ENCODE measurements at places on chromosomes 13 and 19.
A peak's percentile ranks its signal among the peaks of the same experiment; 100 is the strongest.

DNA sequence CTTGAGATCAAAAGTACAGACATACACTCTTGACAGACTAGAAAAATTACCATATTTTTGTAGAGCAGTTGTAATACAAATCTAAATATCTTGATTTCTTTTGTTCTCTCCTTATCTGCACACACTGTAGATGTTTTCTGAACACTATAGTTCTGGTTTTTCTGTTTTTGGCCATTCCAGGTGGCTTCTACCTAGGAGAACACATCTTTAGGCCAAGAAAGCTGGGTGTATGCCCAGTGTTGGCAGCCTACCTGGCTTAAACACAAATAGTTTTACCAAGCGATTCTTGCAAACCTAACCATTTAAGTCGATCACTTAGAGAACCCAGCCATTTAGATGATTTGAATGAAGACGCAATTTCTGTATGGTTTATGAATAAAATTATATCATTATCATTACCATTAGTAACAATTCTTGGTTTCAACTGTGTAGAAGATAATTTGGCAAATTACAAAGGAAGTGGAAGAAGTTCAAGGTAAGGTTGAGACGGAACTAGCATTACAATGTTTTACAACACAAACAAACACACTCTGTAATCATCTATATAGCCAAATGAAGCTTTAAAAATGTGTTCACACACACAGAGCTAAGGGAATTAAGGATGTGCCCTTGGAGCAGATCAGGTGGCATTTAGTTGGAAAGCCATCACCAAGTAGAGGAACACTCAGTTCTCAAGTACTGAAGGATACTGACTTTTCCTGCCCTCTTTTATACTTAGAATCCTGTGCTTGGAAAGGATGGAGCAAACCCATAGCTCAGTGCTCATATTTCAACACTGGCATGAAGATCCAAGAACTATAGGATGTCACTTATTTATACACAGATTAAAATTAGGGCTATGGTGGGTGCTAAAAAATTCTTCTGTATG lies 36.2 kb downstream of the ERCC5 start:
- ATAC-seq: no peak

DNA sequence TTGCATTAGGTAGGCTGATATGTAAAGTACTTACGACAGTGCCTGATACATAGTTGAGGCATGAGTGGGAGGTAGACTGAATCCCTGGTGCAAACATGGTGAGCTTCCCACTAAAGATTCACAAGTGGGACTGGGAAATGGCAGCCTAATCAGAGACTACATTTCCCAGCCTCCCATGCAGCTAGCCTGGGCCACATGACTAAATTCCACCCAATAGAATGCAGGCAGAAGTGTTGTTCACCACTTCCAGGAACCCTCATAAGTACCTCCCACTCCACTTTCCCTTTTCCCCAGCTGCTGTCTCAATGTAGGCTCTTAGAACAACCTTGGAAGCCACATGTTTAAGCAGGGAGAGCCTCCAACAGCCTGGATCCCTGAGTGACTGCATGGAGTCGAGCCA lies 104.9 kb downstream of the CACNA1A start:
- no peak for ATAC-seq

- peak; percentile 69 for ATAC-seq
Measured at GRCh38 chr13:85694992-85695391, 104.2 kb downstream of the SLITRK6 start.

- no peak for ATAC-seq
Measured at GRCh38 chr19:23969630-23970029, 54.9 kb downstream of the ZNF726 start.

- ATAC-seq: no peak
Measured at GRCh38 chr13:105426441-105426840, 1109.0 kb downstream of the EFNB2 start.

DNA sequence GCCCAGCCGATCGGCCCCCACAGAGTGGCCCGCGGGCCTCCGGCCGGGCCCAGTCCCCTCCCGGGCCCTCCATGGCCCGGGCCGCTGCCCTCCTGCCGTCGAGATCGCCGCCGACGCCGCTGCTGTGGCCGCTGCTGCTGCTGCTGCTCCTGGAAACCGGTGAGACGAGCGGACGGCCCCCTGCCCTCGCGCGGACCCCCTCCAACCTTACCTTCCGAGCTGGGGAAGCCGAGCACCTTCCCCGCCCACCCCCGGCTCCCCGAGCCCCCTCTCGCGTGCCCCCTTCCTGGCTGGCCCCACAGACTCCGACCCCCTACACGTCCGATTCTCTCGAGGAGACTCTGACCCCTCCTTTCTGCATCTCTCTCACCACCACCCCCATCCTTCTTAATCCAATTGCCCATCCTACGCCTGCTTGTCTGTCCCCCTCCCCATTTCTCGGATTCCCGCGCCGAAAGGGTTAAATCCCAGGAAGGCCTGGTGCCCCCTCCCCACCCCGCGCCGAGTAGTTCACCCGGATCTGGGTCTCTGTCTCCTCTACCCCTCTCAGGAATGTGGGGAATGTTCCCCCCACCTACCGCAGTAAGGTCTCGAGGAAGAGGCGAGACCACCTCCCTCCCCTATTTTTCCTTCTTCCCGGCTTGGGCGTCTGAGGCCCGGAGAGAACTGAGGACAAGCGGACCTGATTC lies 502 bp downstream of the NECTIN2 start:
- ATAC-seq: no peak

DNA sequence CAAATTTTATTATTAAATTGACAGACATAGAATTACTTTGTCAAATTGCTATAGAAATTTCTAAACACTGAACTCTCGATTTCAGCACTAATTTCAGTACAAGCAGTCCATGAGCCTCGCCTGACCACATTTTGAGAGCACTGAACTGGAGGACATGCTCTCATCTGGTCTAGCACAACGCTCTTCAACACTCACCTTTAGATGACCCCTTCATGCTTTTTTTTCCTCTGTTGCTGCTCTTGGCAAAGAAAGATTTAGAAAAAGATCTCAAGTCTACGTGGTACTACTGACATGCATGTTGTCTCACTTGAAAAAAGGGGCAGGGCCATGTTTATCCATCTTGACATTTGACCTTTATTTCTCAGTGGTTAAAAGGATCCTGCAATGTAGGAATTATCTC lies 981.5 kb downstream of the DIAPH3 start:
- no peak for ATAC-seq

- no peak for ATAC-seq
Measured at GRCh38 chr13:95714142-95714832, 37.3 kb downstream of the DNAJC3 start.

GRCh38 chr19:4284176-4284958 lies 5.3 kb downstream of the SHD start:
- peak; percentile 73 for ATAC-seq

DNA sequence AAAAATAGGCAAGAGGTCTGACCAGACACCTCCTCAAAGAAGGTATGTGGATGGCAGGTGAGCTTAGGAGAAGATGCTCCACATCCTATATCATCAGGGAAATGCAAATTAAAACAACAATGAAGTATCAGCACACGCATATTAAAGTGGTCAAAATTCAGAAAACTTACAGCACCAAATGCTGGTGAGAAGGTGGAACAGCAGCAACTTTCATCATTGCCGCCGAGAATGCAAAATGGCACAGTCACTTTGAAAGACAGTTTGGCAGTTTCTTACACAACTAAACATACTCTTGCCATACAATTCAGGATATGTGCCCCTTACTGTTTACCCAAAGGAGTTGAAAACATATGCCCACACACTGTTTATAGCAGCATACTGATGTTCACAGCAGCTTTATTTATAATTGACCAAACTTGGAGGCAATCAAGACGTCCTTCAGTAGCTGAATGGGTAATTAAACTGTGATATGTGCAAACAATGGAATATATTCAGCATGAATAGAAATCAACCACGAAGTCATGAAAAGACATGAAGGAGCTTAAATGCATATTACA lies 22.5 kb downstream of the OR10H4 start:
- no peak for ATAC-seq

DNA sequence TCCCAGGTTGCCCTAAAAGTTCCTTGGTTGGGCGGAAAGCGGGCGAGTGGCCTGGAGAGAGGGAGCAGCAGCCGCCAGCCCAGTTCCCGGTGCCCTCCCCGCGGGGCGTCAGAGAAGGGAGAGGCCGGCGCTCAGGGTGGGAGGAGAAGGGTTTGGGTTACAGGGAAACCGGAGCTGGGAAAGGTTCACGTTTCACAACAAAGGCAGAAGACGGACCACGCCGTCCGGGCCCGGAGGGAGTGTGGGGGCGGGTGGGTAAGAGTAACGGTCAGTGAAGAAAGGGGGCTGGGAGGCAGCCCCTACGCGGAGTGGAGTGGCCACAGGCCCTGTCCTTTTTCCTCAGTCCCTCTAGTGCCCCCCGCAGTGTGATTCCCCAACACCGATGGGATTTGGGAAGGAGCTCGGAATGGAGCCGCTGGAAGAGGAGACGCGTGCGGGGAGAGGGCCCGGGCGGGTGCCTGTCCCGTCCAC lies 1.6 kb downstream of the SIX5 start:
- ATAC-seq: peak; percentile 37

DNA sequence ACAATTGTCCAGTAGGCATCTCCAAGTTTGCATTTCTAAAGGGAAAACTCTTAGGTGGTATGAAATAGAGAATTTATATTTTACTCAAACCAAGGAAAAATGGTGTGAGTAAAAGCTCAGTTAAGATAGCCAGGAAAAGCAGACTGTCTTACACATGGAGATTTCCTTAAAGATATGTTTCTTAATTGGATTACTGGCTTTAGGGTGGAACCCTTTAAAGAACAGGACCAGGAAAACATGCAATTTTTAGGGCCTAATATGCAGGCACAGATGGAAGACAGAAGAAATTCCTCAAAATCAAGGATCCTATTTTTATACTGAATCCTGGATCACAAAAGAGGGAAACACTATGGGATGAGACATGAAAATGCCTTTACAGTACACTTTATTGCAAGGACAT lies 100.3 kb upstream of the PCDH17 start:
- no peak for ATAC-seq

DNA sequence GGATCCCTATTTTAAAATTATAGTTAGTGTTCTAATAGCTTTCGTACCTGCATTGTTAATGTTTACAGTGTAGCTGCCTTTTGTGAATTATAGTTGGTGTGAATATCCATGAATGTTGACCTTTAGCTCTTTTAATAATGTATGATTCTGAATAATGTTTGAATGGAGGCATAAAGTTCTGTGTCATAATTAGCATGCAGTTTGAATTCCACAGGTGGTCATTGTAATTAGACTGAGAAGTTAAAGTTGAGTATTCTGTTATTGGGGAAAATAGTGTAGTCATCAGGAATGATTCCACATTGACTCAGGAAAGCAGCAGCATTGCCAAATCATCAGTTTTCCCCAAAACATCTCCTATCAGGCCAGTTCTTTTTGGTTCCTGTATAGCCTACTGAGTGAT lies 12.1 kb downstream of the GPR18 start:
- no peak for ATAC-seq

- ATAC-seq: no peak
Measured at GRCh38 chr13:66803808-66804456, 426.2 kb downstream of the PCDH9 start.

GRCh38 chr19:47729468-47729798 lies 15.9 kb upstream of the NOP53 start:
- ATAC-seq: peak; percentile 86

GRCh38 chr19:12899891-12900518 lies 9.0 kb downstream of the GCDH start:
- ATAC-seq: no peak

GRCh38 chr13:36919171-36919832 lies 736 bp downstream of the SMAD9 start:
- ATAC-seq: peak; percentile 70

GRCh38 chr13:98819382-98820010 lies 67.0 kb upstream of the SLC15A1 start:
- no peak for ATAC-seq

DNA sequence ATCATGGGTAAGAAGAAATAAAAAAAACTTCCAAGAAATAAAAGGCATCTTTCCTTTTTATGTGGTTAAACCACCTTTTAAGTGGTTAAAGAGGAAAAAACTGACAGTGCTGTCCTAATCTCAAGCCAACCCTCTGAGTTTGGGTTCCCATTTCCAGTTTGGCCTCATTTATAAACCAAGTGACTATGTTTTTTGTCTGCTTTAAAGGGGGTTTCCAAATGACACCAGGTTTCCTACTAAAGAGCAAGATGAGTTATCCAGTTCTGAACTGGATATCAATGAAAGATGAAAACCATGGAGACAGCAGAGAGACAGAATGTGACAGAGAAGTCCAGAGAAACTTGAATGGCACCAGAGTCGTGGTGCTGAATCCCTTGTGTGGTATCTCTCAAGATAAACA lies 251.5 kb downstream of the ABCC4 start:
- no peak for ATAC-seq

DNA sequence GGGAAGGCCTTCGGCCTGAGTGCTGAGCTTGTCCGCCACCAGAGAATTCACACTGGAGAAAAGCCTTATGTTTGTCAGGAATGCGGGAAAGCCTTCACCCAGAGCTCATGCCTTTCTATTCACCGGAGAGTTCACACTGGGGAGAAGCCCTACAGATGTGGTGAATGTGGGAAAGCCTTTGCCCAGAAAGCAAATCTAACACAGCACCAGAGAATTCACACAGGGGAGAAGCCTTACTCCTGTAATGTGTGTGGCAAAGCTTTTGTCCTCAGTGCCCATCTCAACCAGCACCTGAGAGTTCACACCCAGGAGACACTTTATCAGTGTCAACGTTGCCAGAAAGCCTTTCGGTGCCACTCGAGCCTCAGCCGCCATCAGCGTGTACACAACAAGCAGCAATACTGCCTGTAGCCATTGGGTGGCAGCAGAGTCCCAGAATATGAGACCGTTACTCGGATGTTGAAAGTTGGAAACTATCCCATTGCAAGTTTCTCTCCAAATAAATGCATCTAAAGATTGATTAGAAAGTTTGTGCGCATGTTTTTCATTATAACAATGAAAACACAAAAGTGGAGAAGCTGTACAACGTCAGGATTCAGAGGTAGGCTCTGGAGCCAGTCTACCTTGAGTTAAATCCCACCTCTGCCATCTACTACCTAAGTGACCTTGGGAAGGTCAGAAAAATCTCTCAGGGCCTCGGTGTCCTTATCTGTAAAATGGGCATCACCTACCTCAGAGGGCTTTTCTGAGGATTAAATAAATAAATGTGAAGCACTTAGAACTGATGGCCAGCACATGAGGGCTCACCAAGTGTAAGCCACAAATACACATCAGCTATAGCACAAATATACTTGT lies 21.1 kb downstream of the ZNF473 start:
- ATAC-seq: no peak

- ATAC-seq: no peak
Measured at GRCh38 chr19:14563590-14563926, 8.3 kb downstream of the NDUFB7 start.
